ENCODE measurements at places on chromosomes 4 and X. TPM values are rescaled to one million over a fixed set of nuclear protein-coding genes. Genes with fewer than 3 reads are reported as not detected.

GUCY1B1 gene
- 1.9 TPM for total RNA-seq

USP38 gene
- total RNA-seq, result 27.4 TPM

CXCL1 gene
- total RNA-seq, result 17.4 TPM

EVC gene
- 54.4 TPM for total RNA-seq

F8A2 gene
- total RNA-seq, result not detected

ASB9 gene
- 2.6 TPM for total RNA-seq

CDKL5 gene
- 4.5 TPM for total RNA-seq

GRCh38 chr4:8509311-8509950, 68.9 kb downstream of the TRMT44 start:
- no peak for DNase-seq

- DNase-seq, result peak; percentile 7
Observed at GRCh38 chrX:23383411-23383810, 48.8 kb downstream of the PTCHD1 start.

- no peak for DNase-seq
Observed at GRCh38 chr4:174757736-174758135, 71.3 kb downstream of the GLRA3 start.

GRCh38 chrX:72393836-72394517, 88.3 kb upstream of the CITED1 start:
- DNase-seq, result no peak

GRCh38 chr4:138494931-138495330, 252.8 kb upstream of the SLC7A11 start:
- peak; percentile 12 for DNase-seq

DNA sequence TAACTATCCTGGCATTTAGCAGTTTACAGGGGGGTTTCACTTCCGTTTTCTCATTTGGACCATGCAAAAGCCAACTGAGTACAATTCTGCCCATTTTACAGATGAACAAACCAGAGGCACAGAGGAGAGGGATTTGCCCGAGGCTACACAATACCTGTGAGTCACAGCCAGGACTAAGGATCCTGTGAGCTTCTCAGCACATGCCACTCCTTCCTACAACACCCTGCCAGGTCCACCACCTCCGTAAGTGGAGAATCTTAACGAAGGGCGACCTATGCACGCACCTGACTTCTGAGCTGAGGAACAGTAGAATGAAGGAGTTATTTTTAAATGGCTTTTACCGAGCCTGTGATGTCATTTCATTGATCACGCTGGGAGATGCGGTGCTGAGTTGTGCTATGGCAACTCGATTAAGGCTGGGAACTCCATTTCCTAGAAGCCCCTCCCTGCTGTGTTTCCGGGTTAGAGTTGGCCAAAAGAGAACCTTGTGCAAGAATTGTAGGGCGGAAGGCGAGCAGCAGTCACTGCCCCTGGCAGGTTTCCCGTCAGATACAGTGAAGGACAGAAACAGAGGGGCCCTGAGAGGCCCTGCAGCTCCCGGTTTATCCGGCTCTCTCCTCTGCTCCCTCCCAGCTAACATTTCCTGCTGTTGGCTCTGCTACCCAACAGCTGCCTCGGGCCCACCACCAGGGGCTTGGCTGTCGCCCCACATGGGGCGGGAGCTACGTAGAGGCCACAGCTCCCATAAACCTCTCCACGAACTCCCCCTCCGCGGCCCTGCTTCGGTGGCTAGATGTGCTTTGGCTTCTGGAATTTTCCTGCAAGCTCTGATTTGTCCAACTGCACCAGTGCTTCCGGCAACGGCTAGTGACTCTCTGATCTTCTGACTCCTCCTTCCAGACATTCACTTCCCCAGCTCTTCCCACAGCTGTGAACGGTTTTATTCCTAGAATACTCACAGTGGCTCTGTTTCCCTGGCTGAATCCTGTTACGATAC, 75.1 kb upstream of the USP9X start:
- DNase-seq, result peak; percentile 92

GRCh38 chrX:24321741-24322395, 8.0 kb upstream of the SUPT20HL2 start:
- no peak for DNase-seq

DNA sequence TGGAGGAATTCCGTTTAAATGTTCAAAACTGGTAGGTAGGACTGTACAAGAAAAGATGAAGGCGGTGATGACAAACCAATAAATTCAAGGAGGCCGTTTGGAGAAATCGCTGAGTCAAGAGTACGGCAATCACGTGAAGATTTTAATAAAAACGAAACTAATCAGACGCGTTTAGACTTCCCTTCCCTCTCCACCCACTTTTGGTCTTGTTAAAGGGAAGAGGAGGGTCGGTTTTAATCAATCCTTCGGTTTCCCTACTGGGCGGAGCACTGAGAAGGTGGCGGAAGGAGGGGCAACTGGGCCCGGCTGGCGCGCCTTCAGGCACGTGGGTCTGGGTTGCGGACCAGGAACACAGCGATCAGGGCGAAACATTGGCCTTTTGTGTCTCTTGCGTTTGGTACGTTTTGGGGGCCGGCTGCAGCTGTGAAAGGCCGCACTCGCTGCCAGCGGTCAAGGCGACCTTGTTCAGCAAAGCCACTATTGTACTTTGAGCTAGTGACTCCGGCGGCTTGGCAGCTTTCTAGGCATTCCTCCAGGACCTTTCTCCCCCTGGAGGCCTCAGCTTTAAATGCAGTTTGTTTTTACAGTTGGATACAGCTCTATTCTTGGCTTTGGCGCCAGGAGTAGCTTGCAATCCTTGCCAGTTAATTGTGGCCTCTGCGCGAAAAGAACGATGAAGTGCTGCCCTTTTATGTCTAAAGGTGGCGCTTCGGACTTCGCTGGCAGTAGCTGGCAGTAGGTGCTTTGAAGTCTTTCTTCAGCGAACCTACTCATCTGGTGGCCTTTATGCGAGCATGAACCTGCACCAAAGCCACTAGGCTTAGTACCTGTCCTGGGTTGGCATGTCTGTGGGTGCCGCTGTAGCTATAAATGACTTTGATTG, 16.8 kb upstream of the LAMP2 start:
- peak; percentile 69 for DNase-seq

DNA sequence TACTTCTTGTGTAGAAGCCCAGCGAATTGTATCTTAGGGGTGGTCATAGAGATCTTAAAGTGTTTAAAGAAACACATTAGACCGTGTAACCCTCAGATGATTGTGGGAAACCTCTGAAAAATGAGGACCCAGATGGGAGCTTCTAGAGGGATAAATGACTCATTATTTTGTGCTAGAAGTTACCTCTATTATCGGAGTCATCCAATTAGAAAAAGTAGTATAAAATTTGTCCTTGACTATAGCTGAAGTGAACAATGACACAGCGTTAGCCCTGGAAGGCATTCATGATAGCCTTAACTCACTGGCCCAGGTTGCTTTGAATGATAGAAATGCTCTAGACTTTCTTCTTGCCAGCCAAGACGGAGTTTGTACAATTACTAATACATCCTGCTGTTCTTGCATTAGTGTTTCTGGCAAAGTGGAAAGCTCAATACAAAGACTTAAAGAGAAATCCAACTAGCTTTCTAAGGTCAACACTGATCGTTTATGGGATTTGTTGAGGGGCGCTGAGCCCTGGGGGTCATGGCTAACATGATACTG, 178.9 kb upstream of the VEGFC start:
- DNase-seq, result no peak

DNA sequence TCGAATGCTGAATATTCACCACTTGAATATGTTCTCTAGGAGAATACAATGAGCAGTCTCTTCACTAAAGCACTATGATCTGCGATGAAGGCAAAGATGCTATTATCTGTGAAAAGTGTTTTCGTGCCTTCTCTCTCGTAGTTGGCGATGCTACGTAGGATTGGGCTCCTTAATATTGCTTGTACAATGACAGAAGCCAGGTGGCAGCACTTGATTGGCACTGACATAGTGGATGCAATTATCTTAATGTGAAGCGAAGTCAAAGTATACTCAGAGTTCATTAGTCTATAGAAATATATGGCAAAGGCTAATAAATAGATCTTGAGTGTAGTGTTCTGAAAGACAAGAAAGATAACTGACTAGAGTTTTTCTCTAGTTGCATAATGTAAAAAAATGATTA, 1135.7 kb upstream of the AGA start:
- no peak for DNase-seq

DNA sequence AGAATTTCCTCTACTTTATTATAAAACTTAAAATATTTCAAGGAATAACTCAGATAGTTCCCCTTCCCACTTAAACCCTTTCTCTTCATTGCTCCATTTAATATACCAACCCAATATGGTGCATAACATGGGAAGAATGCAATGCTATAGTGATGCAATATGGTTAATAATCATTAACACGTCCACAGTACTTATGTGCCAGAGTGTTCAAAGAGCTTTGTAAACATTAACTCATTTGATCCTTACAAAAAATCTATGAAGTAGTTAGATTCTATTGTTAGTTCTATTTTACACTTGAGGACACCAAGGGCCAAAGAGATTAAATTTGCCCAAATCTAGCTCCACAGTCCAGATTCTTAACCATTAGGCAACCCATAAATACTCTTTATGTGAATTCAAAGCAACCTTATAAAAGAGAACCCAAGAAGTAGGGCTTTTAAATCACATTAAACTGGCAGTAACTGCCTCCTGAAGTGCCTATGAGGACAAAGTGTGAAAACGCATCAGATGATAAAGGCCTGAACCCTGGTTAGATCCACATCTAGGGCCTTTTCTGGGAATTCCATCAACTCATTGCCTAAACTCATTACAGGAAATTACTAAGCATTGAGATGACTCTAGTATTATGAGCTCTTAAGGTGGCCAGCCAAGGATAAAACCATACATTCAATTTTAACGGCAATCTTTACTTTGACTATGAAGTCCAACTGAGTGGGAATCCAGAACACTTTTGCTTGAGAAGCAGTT, 94.3 kb downstream of the AREG start:
- no peak for DNase-seq

GRCh38 chr4:41815473-41815872, 66.9 kb upstream of the PHOX2B start:
- no peak for DNase-seq

DNA sequence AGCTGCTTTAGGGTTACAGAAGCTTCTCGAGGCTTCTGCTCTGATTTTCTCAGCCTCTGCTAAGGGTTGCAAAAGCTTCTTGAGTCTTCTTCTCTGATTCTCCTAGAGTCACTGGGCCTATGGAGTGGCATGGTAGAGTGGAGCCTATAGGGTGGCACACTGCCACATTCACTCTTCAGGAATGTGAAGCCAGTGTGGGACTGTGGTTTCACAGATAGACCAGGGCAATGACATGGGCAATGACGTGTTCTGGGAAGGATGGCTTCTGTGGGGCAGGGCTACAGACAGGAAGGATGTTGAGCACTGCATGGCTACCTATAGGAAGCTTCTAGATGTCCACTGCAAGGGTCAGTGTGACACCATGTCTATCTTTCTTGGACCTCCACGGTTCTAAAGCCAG, 11.0 kb upstream of the MAMLD1 start:
- DNase-seq, result no peak

DNA sequence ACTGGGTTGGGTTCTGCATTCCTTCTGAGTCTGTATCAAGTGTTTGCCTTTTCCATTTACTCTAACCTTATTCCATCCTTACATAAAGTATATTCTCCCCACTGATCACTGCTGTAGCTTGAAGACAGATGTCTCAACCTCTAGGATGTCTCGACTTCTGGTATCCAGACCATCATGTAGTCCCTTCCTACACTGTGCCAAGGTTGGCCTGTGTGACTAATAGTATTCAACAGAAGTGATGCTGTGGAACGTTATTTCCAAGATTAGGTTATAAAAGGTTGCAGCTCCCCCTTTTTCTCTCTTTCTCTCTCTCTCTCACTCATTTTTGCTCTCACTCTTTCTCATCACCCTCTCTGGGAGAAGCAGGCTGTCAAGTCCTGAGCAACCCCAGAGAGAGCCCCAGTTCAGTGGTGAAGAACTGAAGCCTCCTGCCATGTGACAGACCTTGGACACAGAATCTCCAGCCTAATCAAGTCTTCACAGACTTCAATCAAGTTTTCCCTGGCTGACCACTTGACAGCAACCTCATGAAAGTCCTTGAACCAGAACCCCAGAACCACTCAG, 75.4 kb downstream of the PRDM5 start:
- DNase-seq, result no peak

DNA sequence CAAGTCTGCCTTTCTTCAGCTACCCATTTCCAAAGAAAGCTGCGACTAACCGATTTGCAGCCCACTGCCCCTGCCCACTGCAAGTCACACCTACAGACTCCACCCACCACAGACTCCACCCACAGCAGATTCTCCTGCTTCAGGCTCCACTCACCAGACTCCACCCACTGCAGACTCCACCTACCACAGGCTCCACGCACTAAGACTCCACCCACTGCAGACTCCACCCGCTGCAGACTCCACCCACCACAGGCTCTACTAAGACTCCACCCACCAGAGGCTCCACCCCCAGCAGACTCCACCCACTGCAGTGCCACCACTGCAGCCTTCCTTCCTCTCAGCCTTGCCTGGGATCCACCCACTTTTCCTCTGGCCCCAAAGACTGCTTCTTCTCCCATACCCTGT, 41.3 kb downstream of the ABLIM2 start:
- DNase-seq, result peak; percentile 21

DNA sequence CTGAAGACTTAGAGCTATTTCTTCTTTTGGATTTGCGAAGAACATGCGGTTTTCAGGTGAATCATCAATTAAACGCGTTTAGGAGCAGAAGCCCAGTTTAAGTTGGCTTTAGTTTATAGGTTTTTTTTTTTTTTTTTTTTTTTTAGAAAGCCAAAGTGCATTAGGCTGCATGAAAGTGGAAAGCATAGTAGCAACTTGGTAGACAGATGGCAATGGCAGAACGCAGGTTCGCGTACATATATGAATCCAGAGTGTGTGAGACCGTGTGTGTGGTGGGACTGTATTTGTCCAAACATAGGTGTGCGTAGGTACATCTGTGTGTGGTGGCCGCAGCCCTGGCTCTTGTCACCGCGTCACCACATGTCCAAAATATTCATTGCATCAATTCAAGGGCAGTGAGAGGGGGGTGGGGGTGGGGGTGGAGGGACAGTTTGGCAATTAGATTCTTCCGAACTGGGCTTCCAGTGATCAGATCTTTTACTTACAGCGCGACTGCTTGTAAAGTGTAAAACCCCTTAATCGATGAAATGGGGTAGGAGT, 901 bp downstream of the JADE1 start:
- DNase-seq, result peak; percentile 53

DNA sequence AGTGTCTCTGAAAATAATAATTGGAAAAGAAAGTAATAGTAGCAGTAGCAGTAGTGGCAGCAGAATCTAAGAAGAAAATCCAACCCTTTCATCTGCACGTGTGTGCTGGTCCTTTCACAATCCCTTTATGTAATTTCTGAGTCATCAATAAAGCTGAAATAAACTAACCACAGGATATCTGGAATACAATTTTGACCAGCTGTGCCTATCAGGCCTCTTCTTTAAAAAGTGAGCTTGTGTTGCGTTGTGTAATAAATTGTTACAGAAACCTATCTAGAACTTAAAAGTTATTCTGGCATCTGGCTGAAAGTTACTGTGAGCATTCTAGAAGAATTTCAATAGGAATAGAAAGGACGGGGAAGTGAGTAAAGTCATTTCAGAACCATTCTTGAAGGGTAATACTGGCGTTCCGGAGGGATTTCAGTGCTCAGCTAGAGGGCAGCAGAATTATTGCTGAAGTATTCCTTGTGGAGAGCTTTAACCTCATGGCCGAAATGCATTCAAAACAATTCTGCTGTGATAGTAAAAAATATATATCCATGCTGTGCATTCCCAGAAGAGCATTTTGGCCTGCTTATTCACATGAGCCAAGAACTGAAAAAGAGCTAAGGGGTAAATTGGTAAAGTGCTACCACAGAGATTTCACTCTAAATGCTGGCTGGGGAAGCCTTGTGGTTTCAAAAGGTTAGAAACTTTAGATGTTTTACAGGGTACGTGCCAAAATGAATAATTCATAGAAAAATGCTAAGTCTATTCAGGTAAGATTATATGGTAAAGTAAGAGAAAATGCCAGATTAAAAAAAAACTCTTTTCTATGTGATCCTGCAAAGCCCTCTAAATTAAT, 260.6 kb downstream of the NKX6-1 start:
- peak; percentile 8 for DNase-seq

- DNase-seq, result peak; percentile 39
Observed at GRCh38 chrX:9204560-9204959, 170.6 kb upstream of the FAM9B start.
